NCI-H446 (cell line): ENCODE measurements at places on chromosomes 12 and 14.

GRCh38 chr14:57939084-57939483 is 73.2 kb upstream of the SLC35F4 start:
- DNase-seq = no peak

DNA sequence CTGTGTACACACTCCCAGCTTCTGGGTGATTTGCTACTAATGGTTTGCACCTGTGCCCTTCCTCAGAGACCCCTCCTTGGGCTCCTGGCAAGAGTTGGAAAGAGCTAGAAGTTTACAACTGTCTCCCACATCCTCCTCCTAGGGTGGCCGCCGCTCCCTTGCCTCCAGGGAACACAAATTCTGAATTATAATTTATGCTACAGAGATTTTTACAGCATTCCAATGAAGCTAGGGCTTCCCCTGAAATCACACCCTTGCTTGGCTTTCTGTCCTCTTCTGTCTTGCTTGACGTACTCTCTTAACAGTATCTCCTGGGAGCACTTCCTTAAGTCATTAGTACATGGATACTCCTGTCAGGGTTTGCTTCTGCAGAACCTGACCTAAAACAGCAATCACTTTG is 180.2 kb downstream of the KCNA5 start:
- no peak for DNase-seq

DNA sequence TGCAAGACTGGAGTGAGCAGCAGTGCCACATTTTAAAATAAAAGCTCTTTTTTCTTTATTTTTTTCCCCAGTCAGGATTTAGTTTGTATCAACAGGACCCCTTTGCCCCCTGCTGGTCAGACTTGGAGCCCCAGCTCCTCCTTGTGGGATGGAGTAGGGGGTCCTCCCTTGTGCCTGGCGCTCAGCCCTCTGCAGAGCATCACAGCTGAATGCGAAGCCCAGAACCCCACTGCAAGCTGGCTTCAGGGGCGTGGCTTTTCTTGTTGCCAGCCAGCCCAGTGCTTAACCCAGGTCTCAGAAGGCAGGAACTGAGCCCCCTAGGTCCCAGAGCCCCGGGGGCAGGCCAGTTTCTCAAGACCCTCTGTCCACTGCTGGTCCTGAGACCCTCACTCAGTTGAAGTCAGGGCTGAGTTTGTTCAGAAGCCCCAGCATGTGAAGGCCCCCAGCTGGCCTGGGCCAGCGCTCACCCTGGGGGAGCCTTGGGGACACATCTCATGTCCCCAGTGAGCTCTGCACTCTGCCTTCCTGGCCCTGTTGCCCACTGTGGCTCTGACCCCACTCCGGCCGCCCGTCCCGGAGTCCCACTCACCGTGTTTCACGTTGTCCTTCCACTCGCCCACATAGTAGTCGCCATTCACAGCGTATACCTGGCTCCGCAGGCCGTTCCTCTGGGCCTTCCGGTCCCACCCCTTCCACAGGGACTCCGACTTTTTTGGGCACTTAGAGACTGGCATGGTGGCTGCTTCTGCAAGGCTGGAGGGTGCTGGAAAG is 519 bp downstream of the MORN3 start:
- no peak for DNase-seq

- DNase-seq = no peak
Measured at GRCh38 chr14:34237081-34237480, 225.0 kb downstream of the SPTSSA start.

DNA sequence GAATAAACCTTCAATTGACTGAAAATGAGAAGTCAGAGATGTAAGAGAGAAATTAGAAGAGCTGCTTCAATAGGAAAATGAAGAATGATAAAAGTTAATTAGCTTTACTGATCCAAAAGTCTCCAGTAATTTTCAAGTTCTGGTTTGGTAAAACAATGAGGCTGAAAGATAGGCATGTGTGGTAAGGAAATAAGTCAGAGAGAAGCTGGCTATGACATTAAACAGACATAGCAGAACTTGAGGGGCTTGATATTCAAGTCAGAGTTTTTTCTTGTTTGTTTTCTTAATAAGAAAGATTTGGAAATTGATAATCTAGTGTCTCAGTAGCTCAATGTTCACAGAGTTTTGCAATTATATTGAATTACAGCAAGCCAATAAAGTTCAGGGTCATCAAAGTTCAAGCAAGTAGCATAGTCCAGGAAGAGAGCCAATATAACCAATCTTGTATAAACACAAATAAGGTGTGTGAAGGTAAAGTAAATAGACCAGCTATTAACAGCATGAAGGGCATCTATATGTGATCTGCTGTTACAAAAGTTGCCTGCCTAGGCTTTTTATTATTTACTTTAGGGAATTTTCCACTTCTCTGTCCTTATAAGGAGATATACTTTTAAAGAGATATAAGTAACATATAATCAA is 1111.5 kb downstream of the TRHDE start:
- DNase-seq = no peak

DNA sequence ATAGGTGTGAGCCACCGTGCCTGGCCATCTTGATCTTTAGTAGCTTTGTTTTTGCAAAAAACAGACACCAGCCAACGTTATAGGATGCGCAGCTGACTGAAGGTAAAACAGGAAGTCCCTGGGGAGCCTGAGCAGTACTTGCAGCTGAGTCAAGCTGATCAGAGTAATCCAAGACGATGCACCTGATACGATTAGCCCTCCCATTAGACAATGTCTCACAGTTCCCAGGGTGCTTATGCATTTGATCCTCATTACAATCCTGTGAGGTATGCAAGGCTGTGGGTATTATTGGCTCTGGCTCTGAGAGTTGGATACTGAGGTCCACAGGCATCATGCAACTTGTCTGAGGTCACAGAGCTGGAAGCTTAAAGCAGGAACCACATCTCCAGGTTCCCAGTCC is 8.1 kb downstream of the KRT18 start:
- no peak for DNase-seq

DNA sequence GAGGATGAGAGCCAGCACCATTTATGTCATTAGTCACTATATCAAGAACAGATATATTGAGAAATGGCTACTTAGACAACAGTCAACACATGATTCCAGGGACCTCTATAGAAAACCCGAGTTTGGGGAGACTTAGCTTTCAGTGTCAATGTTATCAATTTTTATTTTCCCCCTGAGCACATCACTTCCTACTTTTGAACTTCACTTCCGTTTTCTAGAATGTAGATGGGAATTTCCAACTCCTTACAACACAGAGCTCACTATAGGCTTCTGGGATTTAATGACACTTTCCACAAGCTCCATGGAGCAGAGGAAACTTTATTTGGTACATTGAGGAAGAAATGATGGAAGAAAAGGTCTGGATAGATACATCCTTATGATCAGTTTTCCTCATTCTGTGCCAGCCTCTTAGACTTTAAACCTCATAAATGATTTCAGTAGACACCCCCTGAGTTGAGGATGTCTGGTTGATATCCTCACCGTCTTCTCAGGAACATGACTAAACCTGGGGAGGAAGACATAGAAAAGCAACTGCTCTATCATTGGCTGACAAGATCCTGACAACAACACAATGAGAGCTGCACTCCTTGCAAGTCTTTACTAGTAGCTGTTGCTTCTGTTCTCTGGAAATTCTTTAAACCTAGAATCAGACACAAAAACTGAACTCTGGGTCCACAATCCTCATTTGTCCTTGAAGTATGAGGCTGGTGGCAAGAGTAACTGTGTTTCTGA is 449.4 kb upstream of the OR4E1 start:
- no peak for DNase-seq

GRCh38 chr12:68673788-68674187 is 13.0 kb upstream of the NUP107 start:
- no peak for DNase-seq

GRCh38 chr14:95442633-95443021 is 73.8 kb downstream of the SYNE3 start:
- no peak for DNase-seq

DNA sequence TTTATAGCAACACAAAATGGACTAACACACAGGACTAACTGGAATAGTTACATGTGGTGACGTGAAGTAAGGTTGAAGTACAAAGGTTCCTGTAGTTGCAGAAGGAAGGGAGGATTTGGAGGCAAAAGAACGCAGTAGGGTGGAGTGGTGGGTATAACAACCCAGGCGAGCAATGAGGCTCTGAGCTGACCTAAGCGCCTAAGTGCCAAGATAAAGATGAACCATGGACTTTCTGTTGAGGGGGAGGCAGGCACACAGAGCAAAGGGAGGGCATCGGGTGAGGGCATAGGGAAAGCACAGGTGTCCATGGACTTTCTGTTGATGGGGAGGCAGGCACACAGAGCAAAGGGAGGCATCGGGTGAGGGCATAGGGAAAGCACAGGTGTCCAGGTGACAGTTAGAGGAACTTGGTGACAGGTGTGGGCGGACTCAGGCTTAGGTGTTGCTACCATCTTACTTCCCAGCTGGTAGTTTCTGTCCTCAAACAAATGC is 15.2 kb downstream of the SCNN1A start:
- no peak for DNase-seq

DNA sequence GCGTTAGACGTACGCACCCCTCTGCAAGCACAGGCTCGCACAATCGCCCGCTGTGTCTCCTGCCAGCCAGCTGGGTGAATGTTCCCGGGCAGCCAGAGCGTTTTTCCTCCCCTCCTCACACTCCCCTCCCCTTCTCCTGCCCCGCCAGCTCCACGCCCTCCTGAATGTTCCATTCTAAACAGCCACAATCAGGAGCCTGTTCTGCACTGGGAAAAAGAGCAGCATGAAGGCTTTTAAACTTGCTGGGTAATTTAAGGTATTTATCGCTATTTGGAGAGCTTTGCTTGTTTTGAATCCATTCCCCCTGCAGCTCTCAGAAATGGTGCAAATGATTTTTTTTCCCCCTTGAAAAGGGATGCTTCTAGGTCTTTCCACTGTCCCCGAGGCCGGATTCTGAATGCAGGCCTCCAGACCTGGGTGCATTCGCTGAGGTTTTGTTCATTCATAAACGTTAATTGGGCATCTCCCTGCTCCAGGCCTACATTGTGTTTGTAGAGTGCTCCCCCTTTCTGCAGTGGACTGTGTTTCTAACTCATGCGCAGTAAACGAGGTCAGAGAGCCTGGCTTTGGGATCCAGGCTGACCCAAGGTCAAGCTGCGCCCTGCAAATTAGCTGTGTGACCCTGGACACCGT is 212.5 kb downstream of the CHST11 start:
- DNase-seq = peak; percentile 19

DNA sequence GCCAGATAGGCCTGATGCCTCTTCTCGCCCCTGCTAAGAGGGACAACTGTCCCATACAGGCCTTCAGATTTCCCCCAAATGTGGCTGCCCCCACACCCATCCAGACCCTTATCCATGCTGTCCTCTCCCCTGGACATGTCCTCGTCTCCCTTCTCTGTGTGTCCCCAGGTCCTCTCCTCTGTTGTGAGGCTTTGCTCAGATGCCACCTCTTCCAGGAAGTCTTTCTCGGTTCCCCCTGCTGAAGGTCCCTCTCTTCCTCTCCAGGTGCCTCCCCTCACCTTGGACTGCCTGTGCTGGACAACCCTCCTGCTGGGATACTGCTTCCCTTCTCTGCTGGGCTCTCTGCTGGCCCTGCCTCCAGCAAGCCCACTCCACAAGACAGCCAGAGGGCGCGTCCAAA is 33.7 kb downstream of the BEGAIN start:
- DNase-seq = no peak

DNA sequence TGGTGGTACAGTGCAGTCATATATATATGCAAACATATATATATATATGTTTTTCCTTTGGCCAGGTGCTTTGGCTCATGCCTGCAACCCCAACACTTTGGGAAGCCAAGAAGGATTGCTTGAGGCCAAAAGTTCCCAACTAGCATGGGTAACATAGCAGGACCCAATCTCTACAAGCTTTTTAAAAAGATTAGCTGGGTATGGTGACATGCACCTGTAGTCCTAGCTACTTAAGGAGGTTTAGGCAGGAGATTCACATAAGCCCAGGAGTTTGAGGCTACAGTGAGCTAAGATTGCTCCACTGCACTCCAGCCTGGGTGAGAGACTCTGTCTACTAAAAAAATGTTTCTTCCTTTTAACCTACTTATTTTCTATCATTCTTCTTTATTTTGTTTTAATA is 10.2 kb downstream of the PZP start:
- no peak for DNase-seq

GRCh38 chr12:31518680-31519227 is 72.2 kb downstream of the DENND5B start:
- DNase-seq = peak; percentile 53

DNA sequence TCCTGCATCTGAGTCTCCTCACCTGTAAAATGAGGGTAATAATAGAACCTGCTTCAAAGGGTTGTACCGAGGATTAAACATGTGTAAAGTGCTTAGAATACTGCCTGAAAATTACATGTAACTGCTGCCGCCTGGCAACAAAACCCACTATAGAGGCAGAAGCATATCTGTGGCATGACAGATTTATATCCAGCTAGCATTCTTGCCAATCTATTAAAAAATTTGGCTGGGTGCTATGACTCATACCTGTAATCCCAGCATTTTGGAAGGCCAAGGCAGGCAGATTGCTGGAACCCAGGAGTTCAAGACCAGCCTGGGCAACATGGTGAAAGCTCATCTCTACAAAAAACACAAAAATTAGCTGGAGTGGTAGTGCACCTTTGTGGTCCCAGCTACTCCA is 16.4 kb upstream of the KSR2 start:
- DNase-seq = no peak

GRCh38 chr12:6294156-6295093 is 16.1 kb upstream of the PLEKHG6 start:
- no peak for DNase-seq

DNA sequence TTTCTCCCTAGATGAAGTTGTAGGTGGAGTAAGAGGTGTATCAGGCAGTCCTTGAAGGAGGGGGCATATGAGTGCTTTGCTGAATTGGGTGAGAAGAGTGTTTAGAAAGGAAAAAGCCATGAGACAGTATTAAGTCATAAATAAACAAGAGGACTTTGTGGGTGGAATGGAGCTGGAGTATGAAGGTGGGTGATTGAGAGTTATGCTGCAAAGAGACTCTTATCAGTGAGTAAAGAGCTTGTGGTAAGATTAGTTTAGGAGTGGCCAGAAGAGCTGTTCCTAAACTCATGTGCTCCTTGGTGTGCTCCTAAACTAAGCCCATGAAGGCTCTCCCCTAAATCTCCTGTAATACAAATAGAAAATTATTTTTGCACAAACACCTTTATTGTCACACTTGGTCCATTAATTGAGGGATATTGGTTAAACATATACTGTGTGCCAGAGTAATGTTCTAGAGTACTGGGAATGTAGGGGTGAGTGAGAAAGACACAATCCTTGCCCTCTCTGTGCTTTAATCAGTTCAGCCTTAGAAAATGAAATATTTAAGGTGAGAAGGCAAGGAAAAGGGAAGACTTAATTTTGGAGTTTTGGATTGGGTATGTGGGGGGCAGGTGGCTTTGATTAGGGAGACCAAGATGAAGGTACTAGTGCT is 9.8 kb downstream of the CHPT1 start:
- DNase-seq = no peak
